Esophagus squamous epithelium (tissue), 5 donors: ENCODE measurements at places on chromosomes 6 and 20.

DNA sequence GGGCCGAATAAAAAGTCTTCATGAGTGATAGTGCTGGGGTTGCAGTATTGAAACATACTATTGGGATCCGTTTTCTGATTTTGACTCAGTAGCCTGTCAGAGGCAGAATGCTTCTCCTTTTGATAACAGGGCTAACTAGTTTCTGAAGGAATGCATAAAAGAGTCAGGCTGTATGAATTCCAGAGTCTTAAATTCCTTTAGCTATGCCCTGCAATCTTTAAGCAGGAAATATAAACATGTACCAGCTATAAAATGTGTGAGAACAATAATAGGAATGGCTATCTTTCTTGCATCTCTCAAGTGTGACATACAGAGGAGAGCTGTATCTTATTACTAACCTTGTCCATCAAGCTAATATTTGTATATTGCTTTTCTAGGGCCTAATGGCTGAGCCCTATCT is 917.1 kb downstream of the KIF16B start:
- DNase-seq = no peak

DNA sequence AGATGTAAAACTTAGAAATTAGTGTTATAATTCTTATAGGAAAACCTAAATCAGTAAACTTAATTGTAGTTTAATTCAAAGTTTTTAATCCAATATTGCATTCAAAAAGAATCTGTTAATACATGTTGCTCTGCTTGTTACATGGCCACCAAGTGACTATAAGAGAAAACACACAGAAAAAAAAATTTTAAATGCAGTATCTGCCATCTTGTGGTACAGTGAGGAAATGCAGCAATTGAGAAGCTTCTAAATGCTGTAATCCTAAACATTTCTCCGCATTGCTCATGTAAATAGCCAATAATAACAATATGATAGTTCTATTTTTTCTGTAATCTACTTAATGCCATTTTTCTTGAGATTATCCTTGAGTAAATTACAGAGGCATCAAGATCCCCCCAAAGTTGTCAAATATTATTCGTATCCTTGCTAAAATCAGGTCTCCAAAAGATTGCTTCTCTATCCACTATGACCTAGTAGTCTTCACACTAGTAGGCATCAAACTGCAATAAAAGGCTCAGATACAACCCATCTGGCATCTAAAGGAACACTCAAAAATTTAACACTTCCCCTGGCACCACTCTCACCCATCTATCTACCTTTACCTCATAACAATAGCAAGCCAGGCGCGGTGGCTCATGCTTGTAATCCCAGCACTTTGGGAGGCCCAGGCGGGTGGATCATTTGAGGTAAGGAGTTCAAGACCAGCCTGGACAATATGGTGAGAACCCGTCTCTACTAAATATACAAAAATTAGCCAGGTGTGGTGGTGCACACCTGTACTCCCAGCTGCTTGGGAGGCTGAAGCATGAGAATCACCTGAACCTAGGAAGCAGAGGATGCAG is 34.6 kb downstream of the HDAC2 start:
- no peak for DNase-seq

DNA sequence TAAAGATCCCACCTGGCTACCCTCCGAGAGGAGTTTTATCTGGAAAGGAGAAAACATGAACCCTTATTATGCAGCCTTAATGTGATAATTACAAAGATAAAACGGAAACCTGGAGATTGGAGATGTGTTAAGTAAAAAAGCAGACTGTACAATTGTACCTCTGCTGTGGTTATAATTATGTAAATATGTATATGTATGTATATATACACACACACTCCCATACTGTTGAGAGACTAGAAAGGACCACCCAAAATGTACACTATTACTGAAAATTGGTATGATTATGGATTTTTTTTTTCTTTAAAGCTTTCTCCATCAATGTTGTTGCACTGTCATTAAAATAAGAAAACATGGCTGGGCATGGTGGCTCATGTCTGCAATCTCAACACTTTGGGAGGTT is 72.1 kb upstream of the BCLAF1 start:
- no peak for DNase-seq

DNA sequence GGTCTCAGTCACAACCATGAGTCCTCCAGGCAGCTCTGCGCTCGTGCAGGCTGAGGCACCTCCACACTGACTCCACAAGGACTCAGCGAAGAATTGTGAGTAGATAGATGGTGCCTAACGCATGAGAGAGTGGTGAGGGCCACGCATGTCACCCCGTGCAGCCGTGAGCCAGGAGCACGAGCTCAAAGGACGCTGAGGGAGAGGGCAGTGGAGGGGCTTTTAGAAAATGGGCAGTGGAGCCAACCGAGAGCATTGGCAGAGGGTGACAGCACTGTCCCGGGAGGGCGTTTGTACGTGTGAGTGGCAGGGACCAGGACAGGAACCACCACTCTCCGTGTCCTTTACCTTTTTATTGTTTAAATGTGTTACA is 105.6 kb downstream of the PSMB1 start:
- DNase-seq = no peak

DNA sequence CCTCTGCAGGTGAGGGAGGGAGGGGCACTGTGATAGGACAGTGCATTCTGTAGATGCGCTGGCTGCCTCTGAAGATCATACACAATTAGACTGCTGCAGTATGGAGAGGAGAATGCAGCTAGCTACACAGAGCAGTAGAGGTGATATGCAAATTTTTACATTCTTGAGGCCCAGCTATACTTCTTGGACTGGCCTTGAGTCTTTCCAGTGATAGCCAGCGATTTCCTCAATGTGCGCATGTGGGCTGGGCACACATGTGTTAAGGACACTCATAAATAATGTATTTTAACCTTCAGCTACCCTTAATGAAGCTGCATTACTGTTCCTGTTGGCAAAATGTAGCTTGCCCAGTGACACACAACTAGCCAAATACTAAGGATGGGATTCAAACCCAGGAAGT is 19.0 kb downstream of the TTPAL start:
- no peak for DNase-seq

DNA sequence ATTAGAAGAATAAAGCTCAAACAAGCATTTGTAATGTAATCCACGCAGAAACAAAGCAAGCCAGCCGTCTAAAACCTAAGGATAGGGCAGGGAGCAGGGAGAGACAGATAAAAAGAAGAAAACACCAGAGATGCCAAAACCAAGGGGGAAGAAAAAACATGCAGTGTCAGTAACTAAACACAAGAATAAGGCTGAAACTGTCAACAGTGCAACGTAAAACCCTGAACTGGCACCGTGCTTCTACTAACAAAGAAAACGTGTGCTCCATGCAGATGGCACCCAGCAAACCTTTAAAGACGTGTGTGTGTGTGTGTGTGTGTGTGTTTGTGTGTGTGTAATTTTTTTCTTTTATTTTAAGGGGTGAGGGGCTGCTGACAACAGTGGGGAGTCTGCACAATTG is 88.4 kb upstream of the TAB2 start:
- DNase-seq = no peak

DNA sequence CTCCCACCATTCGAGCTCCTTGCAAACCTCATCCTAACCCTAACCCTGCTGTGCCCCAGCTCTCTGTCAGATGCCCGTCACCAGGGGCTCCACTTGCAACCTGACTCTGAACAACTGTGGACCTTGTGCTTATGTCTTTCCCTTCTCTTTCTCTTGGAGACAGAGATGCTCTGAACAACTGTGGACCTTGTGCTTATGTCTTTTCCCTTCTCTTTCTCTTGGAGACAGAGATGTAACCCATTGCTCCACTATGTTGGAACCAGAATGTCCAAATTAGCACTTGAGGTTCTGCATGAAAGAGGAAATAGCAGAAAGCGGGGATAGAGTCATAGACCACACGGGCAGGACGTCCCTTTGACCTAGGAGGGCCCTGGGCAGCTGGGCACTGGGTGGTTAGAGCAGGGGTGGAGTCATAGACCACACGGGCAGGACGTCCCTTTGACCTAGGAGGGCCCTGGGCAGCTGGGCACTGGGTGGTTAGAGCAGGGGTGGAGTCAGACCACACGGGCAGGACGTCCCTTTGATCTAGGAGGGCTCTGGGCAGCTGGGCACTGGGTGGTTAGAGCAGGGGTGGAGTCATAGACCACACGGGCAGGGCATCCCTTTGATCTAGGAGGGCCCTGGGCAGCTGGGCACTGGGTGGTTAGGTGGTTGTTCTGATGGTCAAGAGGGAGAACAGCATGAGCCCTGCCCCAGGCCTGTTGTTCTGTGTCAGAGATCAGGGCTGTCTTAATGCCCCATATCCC is 22.2 kb downstream of the PCMTD2 start:
- DNase-seq = no peak

GRCh38 chr6:29992807-29993206 is 50.5 kb downstream of the HLA-A start:
- no peak for DNase-seq

- no peak for DNase-seq
Measured at GRCh38 chr6:169827290-169827717, 75.9 kb downstream of the ERMARD start.

GRCh38 chr20:8858181-8858787 is 210.6 kb upstream of the PLCB4 start:
- no peak for DNase-seq

DNA sequence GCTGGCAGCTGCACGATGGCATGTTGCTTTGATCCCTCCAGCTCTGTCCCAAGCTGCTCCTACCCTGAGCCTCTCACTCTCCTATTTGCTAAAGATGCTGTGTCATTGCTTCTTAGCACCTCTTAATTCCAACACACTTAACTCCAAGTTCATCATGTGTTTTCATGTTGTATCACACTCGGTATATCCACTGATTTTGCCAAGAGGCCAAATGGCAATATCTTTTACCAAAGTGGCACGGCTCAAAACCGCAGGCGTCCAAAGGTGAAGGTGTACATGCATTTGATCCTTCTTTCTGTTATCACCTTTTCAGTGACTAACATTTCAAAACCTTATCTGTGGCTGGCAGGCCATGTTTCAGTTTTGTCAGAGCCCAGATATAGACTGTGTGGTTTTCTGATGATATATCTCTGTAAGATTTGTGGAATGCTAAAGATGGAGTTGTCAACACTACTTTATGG is 217.0 kb downstream of the TBX18 start:
- DNase-seq = no peak

- DNase-seq = no peak
Measured at GRCh38 chr20:54793291-54793992, 318.0 kb downstream of the DOK5 start.

DNA sequence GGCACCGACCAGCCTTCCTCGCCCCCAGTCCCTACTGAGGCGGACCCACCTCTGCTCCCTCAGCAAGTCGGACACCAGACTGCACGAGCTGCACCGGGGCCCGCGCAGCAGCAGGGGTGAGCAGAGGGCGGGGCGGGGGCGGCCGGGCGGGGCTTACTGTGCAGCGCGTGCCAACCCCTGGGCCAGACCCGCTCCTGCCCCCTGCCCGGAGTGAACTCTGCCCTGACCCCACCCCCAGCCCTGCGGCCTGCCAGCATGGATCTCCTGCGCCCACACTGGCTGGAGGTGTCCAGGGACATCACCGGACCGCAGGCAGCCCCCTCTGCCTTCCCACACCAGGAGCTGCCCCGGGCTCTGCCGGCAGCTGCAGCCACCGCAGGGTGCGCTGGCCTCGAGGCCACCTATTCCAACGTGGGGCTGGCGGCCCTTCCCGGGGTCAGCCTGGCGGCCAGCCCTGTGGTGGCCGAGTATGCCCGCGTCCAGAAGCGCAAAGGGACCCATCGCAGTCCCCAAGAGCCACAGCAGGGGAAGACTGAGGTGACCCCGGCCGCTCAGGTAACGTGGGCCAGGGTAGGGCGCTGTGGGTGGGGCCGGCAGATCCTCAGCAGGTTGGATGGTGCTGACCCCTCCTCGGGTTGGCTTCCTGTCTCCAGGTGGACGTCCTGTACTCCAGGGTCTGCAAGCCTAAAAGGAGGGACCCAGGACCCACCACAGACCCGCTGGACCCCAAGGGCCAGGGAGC is 1.5 kb upstream of the SLC2A4RG start:
- DNase-seq = no peak

GRCh38 chr6:87944541-87944954 is 103.1 kb upstream of the SPACA1 start:
- no peak for DNase-seq

DNA sequence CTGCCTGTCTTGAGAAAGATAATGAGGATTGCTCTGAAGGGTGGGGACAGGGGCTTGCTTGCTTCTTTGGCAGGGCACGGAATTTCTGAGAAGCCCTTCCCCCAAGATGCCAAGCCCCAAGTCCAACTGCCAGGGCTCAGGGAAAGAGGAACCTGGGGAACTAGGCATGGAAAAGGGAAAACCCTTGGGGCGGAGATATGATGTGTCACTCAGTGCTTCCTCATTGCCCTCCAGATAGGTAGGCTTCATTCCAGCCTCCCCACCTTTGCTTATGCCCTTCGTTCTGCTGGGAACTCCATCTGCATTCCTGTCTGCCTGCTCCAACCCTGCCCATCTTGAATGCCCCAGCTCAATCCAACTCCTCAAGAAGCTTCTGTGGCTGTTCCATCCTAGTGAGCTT is 61.2 kb downstream of the VEGFA start:
- DNase-seq = no peak

- no peak for DNase-seq
Measured at GRCh38 chr20:47534405-47534804, 32.7 kb downstream of the NCOA3 start.
